ENCODE measurements at places on chromosomes 5 and 9.
A peak's percentile ranks its signal among the peaks of the same experiment; 100 is the strongest.

DNA sequence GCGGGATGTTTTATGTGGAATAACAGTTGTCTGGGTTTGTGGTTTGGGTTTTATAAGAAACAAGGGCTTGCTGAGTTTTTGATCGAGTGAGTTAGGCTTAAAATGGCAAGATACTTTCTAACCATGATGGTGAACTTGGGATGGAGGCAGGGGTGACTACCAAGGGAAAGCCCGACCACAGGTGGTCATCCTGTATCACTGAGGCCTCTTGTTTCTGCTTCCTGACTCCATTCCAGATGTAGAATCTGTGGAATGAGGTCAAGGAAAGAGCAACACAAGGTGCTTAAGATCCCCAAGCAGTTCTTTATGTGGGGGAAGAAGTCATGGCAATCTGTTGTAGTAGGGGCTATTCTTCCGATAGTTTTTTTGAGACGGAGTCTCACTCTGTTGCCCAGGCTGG lies 122.3 kb downstream of the GOLPH3 start:
- DNase-seq, result no peak

DNA sequence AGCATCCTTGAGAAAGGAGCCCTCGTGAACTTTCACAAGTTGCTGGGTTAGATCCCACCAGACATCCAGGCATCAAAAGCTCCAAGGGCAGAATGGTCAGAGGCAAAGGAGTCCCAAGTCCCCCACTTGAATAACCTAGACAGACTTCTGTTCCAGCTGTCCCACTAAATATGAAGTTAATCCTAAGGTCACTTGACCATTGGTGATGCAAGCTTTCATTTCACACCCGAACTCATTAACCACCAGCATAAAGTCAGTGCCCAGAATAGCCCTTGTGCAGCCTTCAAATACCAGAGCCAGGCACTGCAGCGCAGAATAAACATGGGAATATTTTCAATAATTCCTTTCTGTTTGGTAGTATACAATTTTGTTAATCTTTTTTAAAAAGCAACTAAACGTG lies 28.9 kb downstream of the OXCT1 start:
- DNase-seq, result no peak

DNA sequence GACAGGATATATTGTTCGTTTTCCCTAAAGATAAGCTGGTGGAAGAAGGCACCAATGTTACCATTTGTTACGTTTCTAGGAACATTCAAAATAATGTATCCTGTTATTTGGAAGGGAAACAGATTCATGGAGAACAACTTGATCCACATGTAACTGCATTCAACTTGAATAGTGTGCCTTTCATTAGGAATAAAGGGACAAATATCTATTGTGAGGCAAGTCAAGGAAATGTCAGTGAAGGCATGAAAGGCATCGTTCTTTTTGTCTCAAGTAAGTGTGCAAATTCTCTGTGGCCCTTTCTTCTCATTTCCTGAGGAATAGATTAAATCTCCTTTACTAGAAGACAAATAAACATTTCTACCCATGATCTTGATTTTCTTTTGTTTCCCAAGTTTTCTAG lies 38.0 kb downstream of the OSMR start:
- no peak for DNase-seq

- DNase-seq, result no peak
These were observed 31.5 kb upstream of the IRX1 start for GRCh38 chr5:3564116-3564515.

DNA sequence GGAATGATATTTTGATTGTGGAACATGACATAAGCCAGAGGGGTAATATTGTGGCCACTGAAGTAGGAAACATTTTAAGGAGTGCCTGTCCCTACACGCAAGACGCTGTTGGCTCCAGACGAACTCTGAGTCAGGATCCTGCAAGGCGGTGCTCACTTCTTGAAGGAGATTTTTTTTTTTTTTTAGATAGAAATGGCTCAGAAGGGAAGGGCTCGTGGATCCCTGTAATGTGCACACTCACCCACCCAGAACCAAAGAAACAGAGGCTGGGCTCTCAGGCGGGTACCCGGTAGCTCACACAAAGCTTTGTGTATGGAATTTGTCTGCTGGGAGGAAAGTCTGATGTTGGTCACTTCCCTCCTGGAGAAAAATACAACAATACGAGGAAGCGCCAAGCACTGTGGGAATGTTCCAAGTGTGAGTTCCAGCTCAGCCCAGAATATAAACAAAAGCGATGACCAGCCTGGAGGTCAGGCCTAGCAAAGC lies 25.7 kb downstream of the RAPGEF1 start:
- no peak for DNase-seq

DNA sequence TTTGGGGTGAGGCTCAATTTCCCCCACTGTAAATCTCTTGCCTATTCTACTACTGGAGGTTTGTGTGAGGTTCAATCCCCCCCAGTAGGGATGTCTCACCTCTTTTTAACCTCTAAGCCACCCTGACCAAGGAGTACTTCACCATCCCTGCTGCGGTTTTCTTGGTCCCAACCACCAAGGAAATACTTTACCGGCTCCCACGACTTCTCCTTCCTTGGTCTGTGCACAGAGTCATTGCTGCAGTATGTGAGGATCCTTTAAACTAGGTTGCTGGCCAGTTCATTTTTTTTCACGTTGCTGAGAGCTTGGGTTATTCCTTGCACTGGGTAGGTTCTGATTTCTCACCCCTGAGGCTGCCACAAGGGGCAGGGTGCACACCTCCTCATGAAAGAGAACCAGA lies 22.5 kb upstream of the HMGCS1 start:
- no peak for DNase-seq

- DNase-seq, result no peak
These were observed 296.5 kb downstream of the MAST4 start for GRCh38 chr5:66892716-66893115.

- DNase-seq, result peak; percentile 36
These were observed 2.8 kb upstream of the SMARCA2 start for GRCh38 chr9:2012347-2012746.

GRCh38 chr5:152606776-152607364 lies 201.8 kb upstream of the NMUR2 start:
- DNase-seq, result no peak

GRCh38 chr9:136307215-136307750 lies 3.4 kb upstream of the CCDC187 start:
- DNase-seq, result no peak

GRCh38 chr5:31884896-31885295 lies 246.0 kb downstream of the PDZD2 start:
- no peak for DNase-seq

- DNase-seq, result no peak
These were observed 70.3 kb downstream of the PAPPA start for GRCh38 chr9:116223926-116224325.

GRCh38 chr9:96484521-96484931 lies 34.6 kb downstream of the HABP4 start:
- DNase-seq, result no peak

GRCh38 chr9:37253377-37253937 lies 133.1 kb downstream of the ZCCHC7 start:
- DNase-seq, result no peak
